Daoy (cell line): ENCODE measurements at places on chromosomes 11 and 22. TPM values are rescaled to one million over a fixed set of nuclear protein-coding genes. Genes with fewer than 3 reads are reported as not detected.

GRCh38 chr11:20035701-20036601, 124.3 kb downstream of the DBX1 start:
- DNase-seq = peak; percentile 90

DNA sequence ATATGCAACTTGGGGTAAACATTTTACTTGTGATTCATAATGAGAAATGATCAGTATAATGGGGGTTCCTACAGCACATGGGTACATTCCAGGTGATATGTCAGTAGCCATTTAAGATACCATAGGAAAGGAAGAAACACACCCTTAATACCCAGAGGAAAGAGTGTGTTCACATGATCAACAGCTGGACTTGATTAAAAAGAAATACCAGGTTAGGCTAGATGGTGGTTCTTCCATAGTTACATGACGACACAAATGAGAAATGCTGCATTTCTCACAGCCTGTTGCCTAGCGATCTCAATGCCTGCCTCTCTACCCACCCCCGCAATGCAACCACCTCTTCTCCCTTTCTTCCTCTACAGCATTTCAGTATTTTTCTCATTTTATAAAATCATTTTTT, 96.8 kb downstream of the TTC28 start:
- peak; percentile 21 for DNase-seq

- no peak for DNase-seq
Observed at GRCh38 chr11:75849894-75850293, 34.9 kb downstream of the UVRAG start.

DNA sequence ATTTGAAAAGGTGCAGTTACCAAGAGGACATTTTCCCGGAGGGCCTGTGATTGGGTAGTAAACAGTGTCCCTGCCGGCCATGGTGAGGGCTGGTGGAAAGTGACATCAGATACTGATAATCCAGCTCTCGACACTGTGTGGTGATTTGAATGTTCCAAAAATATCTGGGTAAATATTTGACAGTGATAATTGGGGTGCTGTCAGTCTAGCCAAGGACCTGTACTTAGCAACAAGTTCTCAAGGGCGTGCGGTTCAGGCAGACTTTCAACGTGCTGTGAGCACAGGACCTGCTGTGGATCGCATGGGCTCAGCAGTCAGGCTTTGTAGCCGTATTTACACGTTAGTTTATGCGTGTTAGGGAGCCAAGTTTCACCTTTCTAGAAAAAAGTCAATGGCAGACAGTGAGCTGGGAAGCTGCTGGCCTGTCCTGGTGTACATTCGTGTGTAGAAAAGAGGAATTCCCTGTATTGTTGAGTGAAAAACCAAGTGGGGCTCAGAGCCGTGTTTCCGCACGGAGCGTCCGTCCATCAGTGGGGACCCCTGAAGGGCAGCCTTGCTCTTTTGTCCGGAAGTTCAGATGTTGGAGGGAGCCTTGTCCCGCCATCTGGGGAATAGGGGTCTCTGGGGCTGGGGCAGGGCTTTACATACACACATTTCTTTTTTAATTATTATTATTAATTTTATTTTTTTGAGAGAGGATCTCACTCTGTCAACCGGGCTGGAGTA, 11.3 kb downstream of the TRMU start:
- DNase-seq = no peak

DNA sequence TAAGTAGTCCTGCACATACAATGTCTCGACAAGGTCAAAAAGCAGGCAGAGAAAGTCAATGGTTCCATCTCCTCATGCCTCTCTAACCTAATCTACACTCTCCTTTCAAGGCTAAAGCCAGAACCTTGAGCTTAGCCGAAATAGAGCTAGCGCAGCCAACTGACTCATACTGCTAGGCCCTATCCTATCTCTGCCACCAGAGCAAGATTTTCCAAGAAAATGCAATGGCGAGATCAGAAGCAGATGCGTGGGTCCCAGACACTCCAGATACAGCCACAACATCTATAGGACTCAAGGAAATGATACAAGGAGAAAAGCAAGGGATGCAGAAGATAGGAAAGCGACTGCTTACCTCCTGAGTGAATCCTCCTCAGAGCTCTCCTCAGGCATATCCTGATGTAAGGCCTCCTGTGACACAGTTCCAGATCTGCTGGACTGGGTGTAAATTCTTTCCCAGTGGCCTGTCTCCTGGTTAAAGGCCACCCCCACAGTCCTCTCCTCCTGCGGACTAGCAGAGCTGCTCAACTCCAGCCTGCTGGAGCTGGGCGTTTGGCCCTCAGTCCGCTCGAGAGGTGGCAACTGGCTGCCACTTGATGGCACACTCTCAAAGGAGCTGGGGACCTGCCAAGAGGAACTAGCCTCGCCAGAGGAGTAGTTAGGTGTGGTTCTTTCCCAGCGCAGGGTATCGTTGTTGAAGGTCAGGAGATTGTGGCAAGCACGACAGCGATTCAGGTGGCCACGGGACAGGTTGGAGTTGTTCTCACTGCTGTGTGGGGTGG, 52.0 kb downstream of the AMBRA1 start:
- DNase-seq = no peak

DNA sequence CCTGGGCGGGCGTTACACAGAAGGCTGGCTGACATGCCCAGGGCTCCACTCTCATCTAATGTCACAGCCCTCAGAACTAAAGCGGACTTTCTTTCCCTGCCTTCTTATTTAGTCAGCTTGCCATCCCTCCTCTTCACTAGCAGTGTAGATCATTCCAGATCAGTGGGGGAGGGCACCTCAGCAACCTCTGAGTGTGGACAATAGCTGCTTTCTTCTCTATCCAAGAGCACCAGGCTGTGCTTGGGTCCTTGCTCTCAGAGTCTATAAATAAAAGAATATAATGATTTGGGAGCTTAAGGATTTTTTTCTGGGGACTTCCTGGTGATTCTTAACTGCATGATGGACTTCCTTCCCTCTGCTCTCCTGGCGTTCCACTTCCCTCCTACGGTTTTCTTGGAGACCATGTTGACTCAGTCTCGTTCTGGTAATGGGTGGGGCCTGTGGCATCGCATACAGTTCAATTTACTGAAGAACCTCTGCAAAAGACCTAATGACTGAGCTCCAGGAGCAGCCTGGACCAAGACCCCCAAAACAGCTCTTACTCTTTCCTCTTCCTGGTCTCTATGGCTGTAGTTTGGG, 2.9 kb upstream of the HMBS start:
- no peak for DNase-seq

DNA sequence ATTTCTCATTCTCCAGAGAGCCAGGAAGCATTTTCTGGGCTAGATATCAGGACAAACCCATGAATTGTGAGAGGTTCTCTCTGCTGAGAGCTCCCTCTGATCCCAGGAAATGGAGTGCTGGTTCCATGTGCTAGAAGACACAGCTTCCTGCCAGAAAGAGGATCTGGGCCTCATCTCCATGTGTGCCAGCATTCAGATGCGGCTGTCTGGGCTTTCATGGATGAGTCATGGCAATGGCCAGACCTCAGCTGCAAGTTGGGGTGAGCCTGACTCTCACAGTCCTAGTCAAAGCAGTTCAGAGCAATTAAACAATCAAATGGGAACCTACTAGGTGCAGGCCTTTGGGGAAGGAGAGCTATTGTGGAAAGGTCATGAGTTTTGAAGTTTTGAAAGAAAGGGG, 82.3 kb upstream of the EED start:
- DNase-seq = peak; percentile 85

DNA sequence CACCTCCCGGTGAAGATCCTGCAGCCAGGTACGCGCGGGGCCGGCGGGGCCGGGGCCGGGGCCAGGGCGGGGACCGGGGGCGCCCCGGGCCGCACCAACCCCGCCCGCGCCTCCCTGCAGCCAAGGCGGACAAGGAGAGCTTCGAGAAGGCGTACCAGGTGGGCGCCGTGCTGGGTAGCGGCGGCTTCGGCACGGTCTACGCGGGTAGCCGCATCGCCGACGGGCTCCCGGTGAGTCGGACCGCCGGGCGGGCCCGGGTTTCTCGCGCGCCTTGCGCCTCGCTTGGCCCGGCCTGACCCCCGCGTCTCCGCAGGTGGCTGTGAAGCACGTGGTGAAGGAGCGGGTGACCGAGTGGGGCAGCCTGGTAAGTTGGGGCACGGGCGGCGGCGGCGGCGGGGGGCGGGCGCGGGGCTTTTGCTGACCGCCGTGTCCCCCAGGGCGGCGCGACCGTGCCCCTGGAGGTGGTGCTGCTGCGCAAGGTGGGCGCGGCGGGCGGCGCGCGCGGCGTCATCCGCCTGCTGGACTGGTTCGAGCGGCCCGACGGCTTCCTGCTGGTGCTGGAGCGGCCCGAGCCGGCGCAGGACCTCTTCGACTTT, 531 bp downstream of the PIM3 start:
- peak; percentile 72 for DNase-seq

- DNase-seq = no peak
Observed at GRCh38 chr11:965206-965775, 39.6 kb downstream of the AP2A2 start.

DNA sequence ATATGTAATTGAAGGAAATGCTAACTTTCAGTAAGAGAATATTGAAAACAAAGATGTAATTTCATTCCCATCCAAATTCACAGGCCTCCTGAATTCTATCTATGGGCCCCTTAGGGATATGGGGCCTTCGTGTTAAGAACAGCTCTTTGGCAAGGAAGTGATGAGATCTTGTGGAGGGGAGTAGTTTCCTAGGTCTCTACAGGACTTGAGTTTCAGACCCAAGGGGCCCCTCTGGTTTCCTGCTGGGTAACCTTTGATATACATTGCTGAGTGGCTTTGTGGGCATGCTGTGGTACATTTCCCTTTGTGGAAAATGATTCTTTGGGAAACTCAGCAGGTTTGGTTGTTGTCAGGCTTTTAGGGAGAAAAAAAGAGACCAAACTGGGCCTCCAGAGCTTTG, 6.2 kb downstream of the STIM1 start:
- peak; percentile 36 for DNase-seq

DNA sequence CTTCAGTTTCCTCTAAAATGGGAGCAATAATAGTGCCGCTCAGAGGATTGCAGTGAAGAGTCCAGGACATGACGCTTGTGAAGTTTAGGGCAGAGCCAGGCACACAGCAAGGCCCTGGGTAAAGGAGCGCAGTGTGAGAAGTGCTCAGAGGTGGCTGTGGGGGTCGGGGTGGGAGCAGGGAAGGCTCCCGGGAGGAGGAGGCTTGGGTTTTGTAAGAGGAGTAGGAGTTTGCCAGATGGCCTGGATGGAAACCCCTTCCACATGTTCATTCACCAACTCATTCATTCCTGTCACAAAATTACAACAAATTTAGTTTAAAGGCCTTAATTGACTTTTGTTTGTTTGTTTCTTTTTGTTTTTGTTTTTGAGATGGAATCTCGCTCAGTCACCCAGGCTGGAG, 17.0 kb downstream of the CRYBB2 start:
- peak; percentile 13 for DNase-seq

DNA sequence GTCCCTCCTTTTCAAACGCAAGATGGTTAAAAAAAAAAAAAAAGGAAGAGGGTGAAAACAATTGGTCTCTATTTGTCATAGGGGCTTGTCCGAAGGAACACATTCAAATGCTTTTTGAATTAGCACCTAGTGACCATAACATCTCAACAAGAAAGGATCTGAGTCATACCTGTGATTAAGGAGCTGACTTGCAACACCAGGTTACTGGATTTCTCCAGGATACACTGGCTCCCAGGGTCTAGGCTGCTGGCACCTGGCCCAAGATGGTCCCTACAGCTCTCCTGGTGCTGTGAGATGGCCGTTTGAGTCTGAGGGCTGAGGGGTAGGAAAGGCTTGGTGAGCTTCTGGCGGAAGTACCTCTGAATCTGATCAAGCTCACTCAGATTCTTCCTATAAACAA, 28.4 kb upstream of the UCP3 start:
- DNase-seq = peak; percentile 17

DNA sequence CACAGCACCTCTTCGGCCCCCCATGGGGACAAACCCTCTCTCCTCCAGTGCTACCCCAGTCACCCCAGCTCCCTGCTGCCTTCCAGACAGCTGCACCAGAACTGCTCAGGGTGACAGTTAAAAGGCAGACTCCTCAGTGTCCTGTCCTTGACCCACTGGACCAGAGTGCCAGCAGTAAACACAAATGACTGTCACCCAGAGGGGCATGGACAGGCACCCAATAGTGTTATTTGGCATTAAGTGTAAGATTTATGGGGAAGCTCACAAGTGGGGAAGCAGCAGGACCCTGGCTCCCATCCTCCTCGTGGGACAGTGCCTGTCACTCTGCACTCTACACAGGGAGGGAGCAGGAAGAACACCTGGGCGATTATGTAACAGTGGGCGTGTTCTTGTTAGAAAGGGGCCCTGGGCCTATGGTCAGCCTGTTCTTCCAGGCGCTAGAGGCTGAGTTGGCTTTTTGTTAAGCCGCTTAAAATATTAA, 5.0 kb downstream of the RPS19BP1 start:
- DNase-seq = no peak

DNA sequence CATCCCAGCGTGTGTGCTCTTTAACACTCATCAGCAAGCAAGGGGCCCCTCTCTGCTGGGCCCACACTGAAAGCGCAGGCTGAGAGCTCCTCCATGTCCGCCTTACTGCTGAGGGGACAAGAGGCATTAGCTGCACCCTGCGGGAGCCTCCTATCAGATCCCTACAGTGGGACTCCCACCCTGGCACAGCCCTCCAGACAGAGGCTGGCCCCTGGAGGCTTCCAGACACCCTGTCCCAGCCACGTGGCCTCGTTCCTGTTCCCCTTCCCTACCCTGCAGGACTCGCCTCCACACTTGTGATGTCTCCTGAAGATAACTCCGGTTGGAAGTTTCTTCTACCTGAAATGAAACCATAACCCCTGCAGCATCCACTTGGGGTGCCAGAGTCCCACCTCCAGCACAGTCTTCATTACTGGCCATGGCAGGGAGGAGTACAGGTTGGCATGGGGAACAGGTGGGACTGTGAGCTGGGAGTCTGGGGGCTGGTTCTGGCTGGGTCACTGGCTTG, 5.0 kb upstream of the SH3BP1 start:
- DNase-seq = no peak

- DNase-seq = peak; percentile 53
Observed at GRCh38 chr11:83723999-83724398, 437.8 kb upstream of the CCDC90B start.

GRCh38 chr11:94544646-94545263, 1.0 kb downstream of the FUT4 start:
- no peak for DNase-seq

DNA sequence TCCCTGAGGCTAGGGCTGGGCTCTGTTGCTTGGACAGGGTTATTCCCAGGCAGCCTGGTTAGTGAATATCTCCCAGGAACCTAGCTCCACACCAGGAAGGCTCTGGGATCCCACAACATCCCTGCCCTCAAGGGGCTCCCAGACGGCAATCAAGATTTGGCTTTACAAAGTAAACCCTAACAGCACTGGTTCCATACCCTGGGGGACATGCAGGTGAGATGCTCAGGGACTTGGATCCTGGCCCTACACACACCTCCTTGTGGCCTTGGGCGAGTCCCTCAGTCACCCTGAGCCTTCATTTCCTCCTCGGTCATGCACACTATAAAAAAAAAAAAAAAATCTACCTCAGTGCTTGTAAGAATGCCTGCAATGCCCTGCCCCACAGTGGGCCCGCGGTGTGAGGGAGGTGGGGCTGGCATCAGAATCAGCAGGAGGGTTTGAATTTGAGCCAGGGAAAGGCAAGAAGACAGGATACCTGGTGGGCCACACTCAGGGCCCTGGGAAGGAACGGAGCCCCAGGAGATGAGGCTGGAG, 86.3 kb downstream of the MORC2 start:
- DNase-seq = no peak

GRCh38 chr11:82076126-82076525, 657.5 kb downstream of the FAM181B start:
- DNase-seq = no peak

OR10D3 gene
- not detected in 2 replicates for total RNA-seq

IRAG1 gene
- total RNA-seq = not detected in 2 replicates

SCGB1D2 gene
- not detected in 2 replicates for total RNA-seq

ST14 gene
- not detected in 2 replicates for total RNA-seq

HIC2 gene
- 2.4 and 3.0 TPM in 2 replicates for total RNA-seq

MB gene
- total RNA-seq = 1.2 and 2.3 TPM in 2 replicates

C11orf16 gene
- not detected in 2 replicates for total RNA-seq

MPZL3 gene
- 5.0 and 7.1 TPM in 2 replicates for total RNA-seq

CYP2D6 gene
- total RNA-seq = 0.03 and 0.40 TPM in 2 replicates

AMBRA1 gene
- total RNA-seq = 16.1 and 19.2 TPM in 2 replicates
